A549 treated with AZD2906 at 1 μM for 4 hours (cell line): ENCODE measurements at places on chromosomes 13 and 19. TPM values are rescaled to one million over a fixed set of nuclear protein-coding genes. Genes with fewer than 3 reads are reported as not detected.

The SERP2 gene
- not detected in 5 replicates for total RNA-seq

The LRP3 gene
- 31.4 to 56.6 TPM (median 52.8 TPM) in 5 replicates for total RNA-seq

The ZNF729 gene
- total RNA-seq = not detected in 5 replicates

The KBTBD7 gene
- total RNA-seq = 2.1 to 2.8 TPM (median 2.5 TPM) in 5 replicates

The PSG11 gene
- total RNA-seq = not detected in 5 replicates

The URAD gene
- total RNA-seq = not detected in 5 replicates

The CEACAM8 gene
- not detected in 5 replicates for total RNA-seq

The IGFL3 gene
- 0.16 to 0.25 TPM (median 0.17 TPM) in 3 of 5 replicates, not detected in the others for total RNA-seq

The WDR83 gene
- 7.4 to 11.2 TPM (median 9.7 TPM) in 5 replicates for total RNA-seq

The BEST2 gene
- 2.4 to 4.3 TPM (median 3.7 TPM) in 5 replicates for total RNA-seq

The GJB2 gene
- 0.55 to 0.75 TPM (median 0.65 TPM) in 5 replicates for total RNA-seq

The C19orf67 gene
- total RNA-seq = not detected in 5 replicates
